ENCODE measurements at places on chromosomes 5 and 9.

DNA sequence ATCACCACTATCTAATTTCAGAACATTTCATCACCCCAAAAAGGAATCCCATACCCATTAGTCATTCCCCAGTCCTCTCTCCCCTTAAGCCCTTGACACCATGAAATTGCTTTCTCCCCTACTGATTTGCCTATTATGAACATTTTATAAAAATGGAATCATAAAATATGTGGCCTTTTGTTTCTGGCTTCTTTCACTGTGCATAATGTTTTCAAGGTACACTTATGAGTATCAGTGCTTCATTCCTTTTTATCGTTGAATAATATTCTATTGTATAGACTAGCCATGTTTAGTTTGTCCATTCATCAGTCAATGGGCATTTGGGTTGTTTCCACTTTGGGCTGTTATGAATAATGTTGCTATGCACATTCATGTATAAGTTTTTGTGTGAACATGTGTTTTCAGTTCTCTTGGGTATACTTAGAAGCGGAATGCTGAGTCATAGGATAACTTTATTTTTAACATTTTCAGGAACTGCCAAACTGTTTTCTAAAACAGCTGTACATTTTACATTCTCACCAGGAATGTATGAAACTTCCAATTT is 40.4 kb upstream of the FGF1 start:
- H3K36me3 ChIP-seq = no peaks in the 10 kb centered on the region
- H3K27me3 ChIP-seq = no peaks in the 10 kb centered on the region
- peak overlapping the region; percentile 90 for H3K27ac ChIP-seq
- peak overlapping the region; percentile 18 for H3K4me3 ChIP-seq
- peak; percentile 93 for DNase-seq

DNA sequence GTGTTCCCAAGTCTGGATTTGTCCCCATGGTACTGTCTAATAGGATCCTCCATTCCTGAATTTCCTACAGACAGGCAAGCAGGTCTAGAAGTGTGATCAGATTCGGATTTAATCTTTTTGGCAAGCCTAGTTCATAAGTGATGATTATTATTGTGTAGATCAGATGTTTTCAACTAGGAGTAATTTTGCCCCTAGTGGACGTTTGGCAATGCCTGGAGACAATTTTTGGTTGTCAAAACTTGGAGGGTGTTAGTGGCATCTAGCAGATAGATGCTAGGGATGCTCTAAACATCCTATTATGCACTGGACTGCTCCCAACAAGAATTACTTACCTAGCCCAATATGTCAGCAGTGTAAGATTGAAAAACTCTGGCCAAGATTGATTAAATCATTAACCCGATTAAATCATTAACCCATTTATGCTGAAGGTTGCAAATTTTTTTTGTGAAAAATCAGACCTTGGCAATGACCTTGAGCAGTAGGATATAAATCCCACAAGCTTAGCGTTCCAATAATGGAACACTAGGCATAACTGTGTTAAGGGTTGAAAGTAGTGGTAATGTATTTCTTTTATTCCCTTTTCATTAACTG is 28.2 kb downstream of the TCERG1 start:
- H3K36me3 ChIP-seq = peaks cover 53% of the 10 kb centered on the region
- H3K4me3 ChIP-seq = no peak overlapping the region
- no peak overlapping the region for H3K27ac ChIP-seq
- H3K4me1 ChIP-seq = no peaks in the 10 kb centered on the region
- H3K27me3 ChIP-seq = no peaks in the 10 kb centered on the region

DNA sequence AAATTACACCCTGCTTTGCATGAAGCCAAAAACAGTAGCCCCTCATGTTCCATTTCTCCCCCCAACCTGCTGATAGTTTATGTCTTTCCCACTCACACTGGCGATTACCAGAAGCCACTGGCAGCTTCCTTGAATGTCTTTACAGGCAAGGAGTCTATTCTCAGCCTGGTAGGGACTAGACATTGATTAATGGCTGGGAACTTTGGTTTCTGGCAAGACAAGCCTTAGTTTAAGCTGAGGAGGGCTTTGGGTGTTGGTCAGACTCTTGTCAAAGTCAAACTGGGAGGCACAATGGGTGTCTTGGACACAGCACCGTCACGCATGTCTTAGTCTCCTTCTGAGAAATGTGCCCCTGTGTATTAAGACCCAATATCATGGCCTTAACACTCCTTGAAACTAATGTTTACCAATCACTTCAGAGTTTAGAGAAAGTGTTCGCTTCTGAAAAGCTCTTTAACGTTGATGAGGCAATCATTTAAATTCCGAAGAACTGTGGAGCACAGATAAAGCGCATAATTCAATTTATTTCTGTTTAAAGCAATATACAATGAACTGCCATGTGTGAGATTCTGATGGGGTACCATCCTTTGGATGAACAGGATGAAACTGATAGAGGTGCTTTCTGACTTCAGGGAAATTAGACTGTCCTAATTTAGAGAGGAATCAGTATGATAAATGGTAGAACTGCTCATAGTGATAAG is 53.9 kb upstream of the CPEB4 start:
- no peaks in the 10 kb centered on the region for H3K27me3 ChIP-seq
- H3K36me3 ChIP-seq = no peaks in the 10 kb centered on the region
- no peak overlapping the region for H3K27ac ChIP-seq
- DNase-seq = no peak
- no peaks in the 10 kb centered on the region for H3K4me1 ChIP-seq

DNA sequence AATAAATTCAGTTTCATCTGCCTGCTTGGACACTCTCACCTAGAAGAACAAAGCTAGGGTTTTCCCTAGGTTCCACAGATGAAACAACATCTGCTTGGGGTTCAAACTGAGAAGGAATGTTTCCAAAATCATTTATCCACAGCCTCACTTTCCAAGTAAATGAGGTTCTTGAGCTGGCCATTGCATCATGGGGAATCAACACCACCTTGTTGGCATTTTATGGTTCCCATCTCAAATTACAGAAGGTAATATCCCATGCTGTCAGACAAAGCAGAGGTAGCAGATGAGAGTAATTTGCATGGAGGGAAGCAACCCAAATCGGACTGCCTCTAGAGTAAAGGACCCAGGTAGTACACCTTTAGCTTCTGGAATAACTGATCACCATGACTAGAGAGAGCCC is 10.5 kb upstream of the NR4A3 start:
- H3K27ac ChIP-seq = no peak overlapping the region
- H3K36me3 ChIP-seq = no peaks in the 10 kb centered on the region
- no peak for DNase-seq
- peaks cover 16% of the 10 kb centered on the region for H3K4me1 ChIP-seq

- no peak for DNase-seq
- H3K4me1 ChIP-seq = no peaks in the 10 kb centered on the region
- H3K36me3 ChIP-seq = no peaks in the 10 kb centered on the region
- H3K27me3 ChIP-seq = no peaks in the 10 kb centered on the region
These were observed 134.0 kb downstream of the MED10 start for GRCh38 chr5:6244339-6244714.

Measured in GM23248 (cell line).